Mammary microvascular endothelial cell (primary cell): ENCODE measurements at places on chromosomes 7 and 10. TPM values are rescaled to one million over a fixed set of nuclear protein-coding genes. Genes with fewer than 3 reads are reported as not detected.

Gene NEUROG3
- not detected in 2 replicates for total RNA-seq

Gene INSIG1
- total RNA-seq = 135 and 150 TPM in 2 replicates

Gene LYZL2
- total RNA-seq = not detected in 2 replicates

Gene DMBT1
- not detected in 2 replicates for total RNA-seq

Gene TMEM178B
- total RNA-seq = not detected in 2 replicates

Gene TBL2
- total RNA-seq = 39.0 and 39.4 TPM in 2 replicates

Gene PCLO
- 0.33 and 0.34 TPM in 2 replicates for total RNA-seq

Gene ITIH2
- total RNA-seq = not detected in 2 replicates

Gene STEAP1B
- 47.8 and 49.8 TPM in 2 replicates for total RNA-seq

Gene TRPV5
- not detected in 2 replicates for total RNA-seq

Gene ACSL5
- 64.3 and 64.8 TPM in 2 replicates for total RNA-seq

Gene TAC1
- total RNA-seq = not detected in 2 replicates

Gene SEPTIN7
- total RNA-seq = 234 and 235 TPM in 2 replicates

Gene MNX1
- not detected in 2 replicates for total RNA-seq

Gene CRPPA
- 1.4 TPM in 2 replicates for total RNA-seq

Gene RAB19
- not detected in 2 replicates for total RNA-seq

Gene MAP3K8
- 2.5 and 3.1 TPM in 2 replicates for total RNA-seq

Gene NACAD
- total RNA-seq = 0.73 and 1.3 TPM in 2 replicates

Gene PON3
- total RNA-seq = not detected in 2 replicates

Gene TMEM213
- not detected in 2 replicates for total RNA-seq

Gene NUTM2A
- total RNA-seq = 0.79 and 0.93 TPM in 2 replicates

Gene C10orf95
- total RNA-seq = not detected in 2 replicates

Gene MPP7
- total RNA-seq = 0.34 and 0.47 TPM in 2 replicates

Gene KIAA1549
- 3.1 and 3.8 TPM in 2 replicates for total RNA-seq

Gene SPDYE1
- not detected in 2 replicates for total RNA-seq

Gene FOXI2
- not detected in 2 replicates for total RNA-seq

Gene PPP1R9A
- total RNA-seq = 0.74 and 1.5 TPM in 2 replicates

Gene SORCS1
- not detected in 2 replicates for total RNA-seq

Gene PAPOLB
- total RNA-seq = not detected in 2 replicates

Gene NUDT13
- total RNA-seq = 1.1 and 1.7 TPM in 2 replicates

Gene HIP1
- 21.7 and 25.1 TPM in 2 replicates for total RNA-seq

Gene OR6V1
- total RNA-seq = not detected in 2 replicates

Gene ANXA7
- total RNA-seq = 110 and 111 TPM in 2 replicates

Gene AGBL3
- 2.1 and 2.8 TPM in 2 replicates for total RNA-seq

Gene LRRC4
- total RNA-seq = 0.44 and 0.60 TPM in 2 replicates

Gene PVRIG
- not detected in 2 replicates for total RNA-seq

Gene OR2A1
- total RNA-seq = not detected in 2 replicates

Gene CTBP2
- 81.1 and 86.5 TPM in 2 replicates for total RNA-seq

Gene IL15RA
- total RNA-seq = 40.6 and 52.3 TPM in 2 replicates

Gene ADCY1
- total RNA-seq = 0.07 and 0.25 TPM in 2 replicates

Gene CNPY1
- total RNA-seq = not detected in 2 replicates

Gene ETV1
- total RNA-seq = 6.5 and 8.2 TPM in 2 replicates

Gene KIF20B
- 18.8 and 21.1 TPM in 2 replicates for total RNA-seq

Gene IFIT1B
- total RNA-seq = 0.34 TPM in 1 of 2 replicates, not detected in the other

Gene CALY
- not detected in 2 replicates for total RNA-seq

Gene DENND2A
- 0.07 and 0.15 TPM in 2 replicates for total RNA-seq

Gene ELAPOR2
- 39.5 and 44.4 TPM in 2 replicates for total RNA-seq

Gene GPR15LG
- not detected in 2 replicates for total RNA-seq

Gene UPK3BL2
- 0.67 and 1.6 TPM in 2 replicates for total RNA-seq

Gene PDE1C
- 7.2 and 9.5 TPM in 2 replicates for total RNA-seq

Gene CUEDC2
- 57.9 and 74.5 TPM in 2 replicates for total RNA-seq

Gene ZNF862
- 3.4 and 5.1 TPM in 2 replicates for total RNA-seq
